ENCODE measurements at places on chromosomes 5 and 9. TPM values are rescaled to one million over a fixed set of nuclear protein-coding genes. Genes with fewer than 3 reads are reported as not detected.

Gene TAF11L13
- not detected for total RNA-seq

Gene PCDHA9
- not detected for total RNA-seq

Gene DOK3
- 2.0 TPM for total RNA-seq

Gene TAF11L5
- not detected for total RNA-seq

Gene SLC23A1
- not detected for total RNA-seq

Gene IPO11
- 23.0 TPM for total RNA-seq

Gene PCDHB16
- total RNA-seq = 0.75 TPM
